Psoas muscle (tissue), 8 donors: ENCODE measurements at places on chromosomes 6 and 20. TPM values are rescaled to one million over a fixed set of nuclear protein-coding genes. Genes with fewer than 3 reads are reported as not detected.
A peak's percentile ranks its signal among the peaks of the same experiment; 100 is the strongest.

RAD21L1 gene
- total RNA-seq, result not detected

MCHR2 gene
- total RNA-seq, result not detected

BPIFB6 gene
- not detected for total RNA-seq

HSPA1L gene
- 2.6 TPM for total RNA-seq

PMEPA1 gene
- total RNA-seq, result 8.9 TPM

- no peaks in the 10 kb centered on the region for H3K27me3 ChIP-seq
- H3K4me1 ChIP-seq, result no peaks in the 10 kb centered on the region
- no peaks in the 10 kb centered on the region for H3K36me3 ChIP-seq
- H3K4me3 ChIP-seq, result no peak overlapping the region
Measured at GRCh38 chr20:9148291-9148690, 79.4 kb downstream of the PLCB4 start.

DNA sequence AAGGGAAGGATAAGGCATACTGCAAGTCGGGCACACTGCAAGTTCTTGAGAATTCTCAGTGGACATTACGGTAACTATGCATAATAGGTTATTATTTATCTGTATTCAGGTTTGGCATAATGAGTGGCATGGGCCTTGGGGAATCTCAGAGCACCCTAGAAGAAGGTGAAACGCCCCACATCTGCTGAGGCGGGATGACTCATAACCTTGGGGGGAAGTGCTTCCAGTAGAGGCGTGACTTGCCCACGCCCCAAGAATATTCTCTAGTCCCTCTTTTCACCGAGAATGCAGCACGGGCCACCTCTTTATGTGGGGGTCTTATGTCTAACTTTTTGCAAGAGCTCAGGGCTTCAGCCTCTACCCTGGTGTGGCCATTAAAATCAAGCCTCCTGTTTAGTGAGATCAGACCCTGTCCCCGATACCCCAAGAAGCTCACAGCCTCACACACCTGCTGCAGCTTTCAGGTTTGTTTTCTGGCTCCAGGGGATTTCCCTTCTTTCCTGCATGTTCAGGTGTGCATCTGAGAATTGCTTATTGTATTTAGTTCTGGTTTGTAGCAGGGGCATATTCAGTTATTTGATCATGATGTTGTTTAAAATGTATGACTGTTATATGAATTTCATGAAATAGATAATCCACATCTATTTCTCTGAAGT, 19.1 kb downstream of the ZFP64 start:
- H3K4me3 ChIP-seq, result no peak overlapping the region
- DNase-seq, result no peak
- H3K27me3 ChIP-seq, result no peaks in the 10 kb centered on the region
- H3K4me1 ChIP-seq, result no peaks in the 10 kb centered on the region

DNA sequence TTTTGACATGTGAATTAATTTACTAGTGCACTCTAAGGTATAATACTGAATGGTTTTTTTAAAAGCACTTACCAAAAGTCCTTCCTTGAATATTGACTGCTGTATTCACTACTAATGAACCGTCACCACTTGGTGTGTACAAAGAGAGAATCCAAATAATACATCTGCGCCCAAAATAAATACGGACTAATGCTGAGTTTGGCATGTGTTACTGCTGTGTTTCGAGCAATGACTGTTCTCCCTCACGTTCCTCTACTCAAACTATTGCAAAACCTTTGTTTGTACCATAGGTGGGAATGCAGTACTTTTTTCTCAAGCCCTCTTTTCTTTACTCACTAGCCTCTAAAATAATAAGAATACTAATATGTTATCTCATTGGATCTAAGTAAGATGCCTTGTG, 305.5 kb downstream of the QKI start:
- no peaks in the 10 kb centered on the region for H3K27me3 ChIP-seq
- H3K36me3 ChIP-seq, result no peaks in the 10 kb centered on the region
- no peak overlapping the region for H3K27ac ChIP-seq
- peaks cover 5% of the 10 kb centered on the region for H3K4me1 ChIP-seq
- no peak overlapping the region for H3K4me3 ChIP-seq
- DNase-seq, result no peak

- peaks cover 77% of the 10 kb centered on the region for H3K4me1 ChIP-seq
- no peak for DNase-seq
- no peak overlapping the region for H3K4me3 ChIP-seq
- H3K36me3 ChIP-seq, result no peaks in the 10 kb centered on the region
Measured at GRCh38 chr6:156875062-156875461, 97.9 kb downstream of the ARID1B start.

GRCh38 chr6:116159782-116160524, 34.0 kb upstream of the COL10A1 start:
- no peak overlapping the region for H3K4me3 ChIP-seq
- H3K36me3 ChIP-seq, result no peaks in the 10 kb centered on the region
- H3K4me1 ChIP-seq, result peaks cover 3% of the 10 kb centered on the region
- no peak overlapping the region for H3K27ac ChIP-seq

DNA sequence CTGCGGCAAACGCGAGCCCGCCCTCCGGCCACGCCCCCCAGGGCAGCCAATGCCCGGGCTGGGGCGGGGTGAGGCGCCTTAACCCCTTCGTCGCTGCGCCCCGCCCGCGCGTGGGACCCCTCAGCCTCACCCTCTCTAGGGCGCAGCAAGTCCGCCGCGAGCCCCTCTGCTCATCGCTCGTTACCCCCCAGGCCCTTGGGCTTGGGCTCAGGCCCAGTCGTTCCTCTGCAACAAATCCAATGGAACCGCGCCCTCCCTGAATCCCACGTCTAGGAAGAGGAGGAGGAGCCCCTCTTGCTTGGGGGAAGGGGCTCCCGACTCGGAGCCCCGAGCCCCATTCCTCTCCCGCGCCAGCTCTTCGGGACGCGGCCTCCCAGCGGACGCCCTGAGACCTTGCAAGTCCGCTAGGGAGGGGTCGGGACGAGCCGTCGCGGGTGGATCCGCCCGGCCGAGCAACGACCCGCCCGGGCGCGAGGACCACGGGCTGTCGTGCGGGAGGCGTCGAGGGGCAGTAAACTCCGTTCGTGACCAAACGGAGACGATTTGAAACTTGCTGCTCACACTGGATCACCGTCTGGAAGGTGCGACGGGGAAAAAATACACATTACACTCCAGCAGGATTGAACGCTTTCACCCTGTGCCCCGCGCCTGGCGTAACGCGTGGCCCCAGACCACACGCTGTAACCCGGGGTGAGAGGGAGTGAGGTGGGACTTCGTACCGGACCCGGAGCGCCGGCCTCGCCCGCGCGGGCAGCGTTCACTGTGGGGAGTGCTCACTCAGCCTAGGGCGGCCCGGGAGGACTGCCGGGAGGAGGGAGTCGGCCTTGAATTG, 477 bp upstream of the LZTS3 start:
- H3K4me1 ChIP-seq, result peaks cover 17% of the 10 kb centered on the region
- peak overlapping the region; percentile 81 for H3K4me3 ChIP-seq
- no peaks in the 10 kb centered on the region for H3K36me3 ChIP-seq
- DNase-seq, result peak; percentile 91

GRCh38 chr6:143079325-143079640, 18.6 kb downstream of the AIG1 start:
- no peaks in the 10 kb centered on the region for H3K36me3 ChIP-seq
- no peak for DNase-seq
- no peaks in the 10 kb centered on the region for H3K4me1 ChIP-seq
- no peak overlapping the region for H3K27ac ChIP-seq

DNA sequence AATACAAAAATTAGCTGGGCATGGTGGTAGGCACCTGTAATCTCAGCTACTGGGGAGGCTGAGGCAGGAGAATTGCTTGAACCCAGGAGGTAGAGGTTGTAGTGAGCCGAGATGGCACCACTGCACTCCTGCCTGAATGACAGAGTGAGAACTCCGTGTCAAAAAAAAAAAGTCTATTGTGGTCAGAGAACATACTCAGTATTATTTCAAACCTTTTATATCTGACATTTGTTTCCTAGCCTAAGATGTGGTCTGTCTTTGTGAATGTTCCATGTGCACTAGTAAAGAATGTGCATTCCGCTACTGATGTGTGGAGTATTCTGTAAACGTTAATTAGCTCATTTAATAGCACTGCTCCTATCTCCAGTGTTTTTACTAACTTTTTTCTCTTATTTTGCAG, 11.7 kb downstream of the RAB22A start:
- no peaks in the 10 kb centered on the region for H3K27me3 ChIP-seq
- peaks cover 11% of the 10 kb centered on the region for H3K36me3 ChIP-seq
- no peak overlapping the region for H3K27ac ChIP-seq
- H3K4me3 ChIP-seq, result no peak overlapping the region
- H3K4me1 ChIP-seq, result peaks cover 6% of the 10 kb centered on the region
- no peak for DNase-seq

GRCh38 chr20:62702895-62703852, 5.5 kb upstream of the NTSR1 start:
- H3K4me1 ChIP-seq, result no peaks in the 10 kb centered on the region
- no peak overlapping the region for H3K27ac ChIP-seq
- H3K4me3 ChIP-seq, result no peak overlapping the region
- peaks cover 60% of the 10 kb centered on the region for H3K27me3 ChIP-seq
